Stimulated activated CD8-positive, alpha-beta memory T cell treated with anti-CD3 and anti-CD28 coated beads, Interleukin-7, amount 100 ng/mL, for 1 hour (primary cell): ENCODE measurements at places on chromosomes 5 and 9.
A peak's percentile ranks its signal among the peaks of the same experiment; 100 is the strongest.

- DNase-seq: no peak
Observed at GRCh38 chr9:80811656-80812055, 877.7 kb downstream of the TLE1 start.

GRCh38 chr5:24535646-24536045 lies 109.1 kb downstream of the CDH10 start:
- no peak for DNase-seq

- DNase-seq: no peak
Observed at GRCh38 chr5:58021466-58021865, 438.4 kb downstream of the PLK2 start.

GRCh38 chr9:36729906-36730305 lies 157.2 kb downstream of the MELK start:
- DNase-seq: no peak

DNA sequence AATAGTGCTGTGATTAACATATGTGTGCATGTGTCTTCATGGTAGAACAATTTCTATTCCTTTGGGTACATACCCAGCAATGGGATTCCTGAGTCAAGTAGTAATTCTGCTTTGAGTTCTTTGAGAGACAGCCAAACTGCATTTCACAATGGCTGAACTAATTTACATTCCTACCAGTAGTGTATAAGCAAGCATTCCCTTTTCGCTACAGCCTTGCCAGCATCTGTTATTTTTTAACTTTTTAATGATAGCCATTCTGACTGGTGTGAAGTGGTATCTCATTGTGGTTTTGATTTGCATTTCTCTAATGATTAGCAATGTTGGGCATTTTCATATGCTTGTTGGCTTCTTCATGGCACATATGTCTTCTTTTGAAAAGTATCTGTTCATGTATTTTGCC lies 308.5 kb downstream of the ARRDC3 start:
- no peak for DNase-seq

- DNase-seq: peak; percentile 7
Observed at GRCh38 chr5:150129813-150130492, 25.7 kb downstream of the PDGFRB start.

- DNase-seq: no peak
Observed at GRCh38 chr5:135521964-135522363, 13.8 kb downstream of the NEUROG1 start.

GRCh38 chr5:67746103-67746502 lies 469.5 kb upstream of the PIK3R1 start:
- DNase-seq: no peak

GRCh38 chr5:957748-958485 lies 50.7 kb upstream of the NKD2 start:
- DNase-seq: no peak

GRCh38 chr9:135116881-135117280 lies 29.4 kb downstream of the OLFM1 start:
- no peak for DNase-seq

- DNase-seq: no peak
Observed at GRCh38 chr9:111481885-111482636, 2.1 kb downstream of the ECPAS start.

GRCh38 chr9:73981405-73981804 lies 515.7 kb upstream of the RORB start:
- DNase-seq: no peak

GRCh38 chr5:132375957-132376356 lies 6.4 kb downstream of the SLC22A5 start:
- DNase-seq: no peak

GRCh38 chr9:114400219-114400618 lies 12.4 kb upstream of the AKNA start:
- DNase-seq: no peak

- no peak for DNase-seq
Observed at GRCh38 chr9:130129432-130130061, 42.7 kb upstream of the NCS1 start.
